ENCODE measurements at places on chromosomes 1 and 21.

- peak; percentile 70 for DNase-seq
These were observed 171.5 kb downstream of the RUNX1 start for GRCh38 chr21:34877485-34878128.

DNA sequence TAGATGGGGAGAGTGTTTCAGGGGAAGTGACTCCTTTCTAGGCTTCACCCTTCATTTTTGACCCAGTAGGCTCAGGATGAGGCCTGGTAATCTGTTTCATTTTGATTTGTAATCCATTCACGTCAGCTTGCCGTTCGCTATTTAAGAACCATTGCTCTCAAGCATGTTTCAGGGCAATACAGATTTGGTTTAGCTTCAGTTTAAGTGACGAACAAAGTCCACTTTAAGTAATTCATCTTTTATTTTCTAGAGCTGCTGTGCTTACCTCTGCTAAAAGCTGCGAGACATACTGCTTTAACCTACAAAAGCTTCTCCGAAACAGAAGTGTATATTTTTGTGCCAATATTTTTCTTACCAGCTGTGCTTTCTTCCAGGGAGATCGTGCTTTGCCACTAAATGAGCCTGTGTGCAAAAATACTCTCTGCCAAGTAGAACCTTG is 8.9 kb upstream of the FMO3 start:
- DNase-seq, result no peak

DNA sequence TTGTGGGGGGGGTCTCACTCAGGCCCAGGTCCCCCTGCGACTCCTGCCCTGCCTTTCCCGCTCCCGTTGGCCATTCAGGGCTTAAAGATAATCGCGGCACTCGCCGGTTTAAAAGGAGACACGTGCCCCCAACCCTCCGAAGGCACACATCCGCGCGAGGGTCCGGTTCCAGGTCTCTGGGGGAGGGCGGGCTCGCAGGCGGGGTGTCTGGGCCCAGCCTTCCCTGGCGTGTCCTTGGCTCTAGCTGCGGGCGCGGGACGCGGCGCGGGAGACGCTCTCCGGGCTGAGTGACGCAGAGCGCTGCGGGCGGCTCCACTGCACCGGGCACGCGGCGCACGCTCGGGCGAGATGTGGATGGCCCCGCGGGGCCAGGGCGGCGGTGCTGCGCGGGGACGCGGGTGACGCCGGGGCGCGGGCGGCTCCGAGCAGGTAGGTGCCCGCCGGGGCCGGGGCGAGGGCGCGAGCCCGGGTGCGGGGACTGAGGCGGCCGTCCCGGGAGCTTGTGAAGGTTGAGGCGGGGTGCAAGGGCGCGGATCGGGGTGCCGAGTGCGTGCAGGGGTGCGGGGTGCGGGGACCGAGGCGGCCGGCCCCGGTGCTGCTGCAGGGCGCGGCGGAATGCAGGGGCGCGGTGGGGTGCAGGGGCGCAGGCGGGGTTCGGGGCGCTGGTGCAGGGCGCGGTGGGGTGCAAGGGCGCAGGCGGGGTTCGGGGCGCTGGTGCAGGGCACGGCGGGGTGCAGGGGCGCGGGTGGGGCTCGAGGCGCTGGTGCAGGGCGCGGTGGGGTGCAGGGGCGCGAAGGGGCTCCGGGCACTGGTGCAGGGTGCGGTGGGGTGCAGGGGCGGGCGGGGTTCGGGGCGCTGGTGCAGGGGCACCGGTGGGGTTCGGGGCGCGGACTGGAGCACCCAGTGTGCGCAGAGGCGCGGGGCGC is 3.3 kb upstream of the TRPM2 start:
- no peak for DNase-seq

DNA sequence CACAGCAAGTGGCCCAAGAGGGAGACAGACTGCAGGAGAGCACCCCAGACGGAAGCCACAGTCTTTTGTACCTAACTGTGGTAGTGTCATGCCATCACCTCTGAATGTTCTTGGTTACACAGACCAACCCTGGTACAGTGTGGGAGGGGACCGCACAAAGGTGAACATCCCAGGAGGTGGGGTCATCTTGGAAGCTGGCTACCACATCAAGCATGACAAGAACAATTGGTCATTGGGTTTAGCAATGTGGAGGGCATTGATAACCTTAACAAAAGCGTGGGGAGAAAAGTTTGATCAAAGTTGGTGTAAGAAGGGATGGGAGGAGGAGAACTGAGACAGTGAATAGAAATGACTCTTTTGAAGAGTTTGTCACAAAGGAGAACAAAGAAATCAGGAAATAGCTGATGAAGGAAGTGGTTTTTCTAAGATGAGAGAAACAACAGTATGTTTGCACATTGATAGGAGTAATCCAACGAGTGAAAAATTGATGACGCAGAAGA is 87.1 kb upstream of the CACNA1E start:
- no peak for DNase-seq

GRCh38 chr1:45359882-45360513 is 19.8 kb upstream of the MUTYH start:
- peak; percentile 10 for DNase-seq

DNA sequence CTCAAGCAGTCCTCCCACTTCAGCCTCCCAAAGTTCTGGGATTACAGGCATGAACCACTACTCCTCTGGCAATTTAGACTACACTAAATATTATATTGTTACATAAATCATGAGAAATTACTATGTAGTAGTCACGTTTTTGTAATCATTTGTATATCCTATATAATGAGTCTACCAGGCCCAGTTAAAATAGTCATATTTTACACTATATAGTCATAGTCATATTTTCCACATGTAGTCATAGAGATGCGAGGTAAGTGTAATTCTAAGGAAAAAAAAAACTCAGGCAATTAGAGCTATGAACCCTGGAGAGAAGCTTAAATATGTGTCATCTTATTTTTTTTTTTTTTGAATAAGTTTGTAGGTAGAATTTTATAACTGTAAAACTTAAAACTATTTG is 90.0 kb downstream of the FNBP1L start:
- no peak for DNase-seq

- DNase-seq, result no peak
These were observed 22.3 kb upstream of the ZZZ3 start for GRCh38 chr1:77704736-77705135.

- no peak for DNase-seq
These were observed 84.7 kb upstream of the LYPLAL1 start for GRCh38 chr1:219088778-219089557.

DNA sequence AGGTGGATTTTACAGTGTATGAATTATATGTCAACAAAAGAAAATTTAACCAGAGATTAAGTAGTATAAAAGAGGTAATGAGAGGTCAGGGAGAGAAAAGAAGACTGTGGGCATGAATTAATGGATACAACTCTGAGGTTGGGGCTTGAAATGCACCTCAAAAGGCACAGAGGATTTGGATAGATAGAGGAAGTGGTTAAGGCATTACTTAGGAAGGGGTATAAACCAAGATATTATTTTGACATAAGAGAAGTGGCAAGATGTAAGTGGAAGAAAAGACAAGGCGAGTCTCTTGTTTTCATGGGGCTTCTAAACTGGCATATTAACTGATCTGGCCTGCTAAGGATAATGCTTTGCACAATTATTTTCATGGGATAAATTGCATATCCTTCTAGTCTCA is 34.1 kb downstream of the RAP1A start:
- no peak for DNase-seq

GRCh38 chr1:212410231-212410820 is 4.4 kb downstream of the PACC1 start:
- DNase-seq, result no peak

- no peak for DNase-seq
These were observed 625.9 kb upstream of the PKN2 start for GRCh38 chr1:88058205-88058604.

GRCh38 chr1:25461849-25462248 is 31.2 kb downstream of the MACO1 start:
- DNase-seq, result no peak

DNA sequence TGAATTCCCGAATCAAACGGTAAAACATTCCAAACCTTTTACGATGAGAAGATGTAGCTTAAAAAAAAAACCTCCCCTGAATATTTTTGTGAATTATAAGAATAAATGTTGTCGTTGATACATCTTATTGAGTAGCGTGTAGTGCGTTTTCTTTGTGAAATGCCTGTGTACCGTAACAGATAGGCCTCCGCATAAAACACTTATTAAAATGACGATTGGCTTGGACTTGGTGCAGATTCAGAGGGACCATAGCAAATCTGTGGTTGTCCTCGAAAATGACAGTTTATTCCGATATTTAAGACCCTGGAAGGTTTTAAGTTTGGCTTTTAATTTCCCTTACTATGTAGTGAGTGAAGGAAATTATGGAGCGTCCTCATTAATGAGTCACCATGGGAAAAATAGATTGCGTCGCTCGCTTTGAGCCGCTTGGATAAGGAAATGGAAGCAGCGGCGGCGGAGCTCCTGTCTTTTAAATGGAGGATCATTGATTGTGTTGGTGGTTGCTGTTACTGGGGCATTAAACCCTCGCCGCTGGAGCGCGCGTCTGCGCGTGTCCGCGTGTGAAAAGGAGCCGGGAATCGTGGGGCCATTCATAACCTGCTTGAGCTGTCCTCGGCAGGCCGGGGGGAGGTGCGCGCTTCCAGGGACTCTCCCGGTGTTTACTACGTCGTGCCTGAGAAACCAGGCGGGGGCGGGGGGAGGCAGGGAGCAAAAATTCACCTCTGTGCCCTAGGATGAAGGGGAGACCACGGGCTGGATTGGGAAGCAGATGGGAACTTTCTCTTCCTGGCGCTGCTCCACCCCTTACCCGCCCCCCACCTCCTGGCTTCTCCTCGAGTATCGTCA is 1.6 kb downstream of the SPEN start:
- peak; percentile 97 for DNase-seq

- no peak for DNase-seq
These were observed 437.4 kb downstream of the NUF2 start for GRCh38 chr1:163758977-163759670.

GRCh38 chr1:33031506-33031905 is 5.2 kb downstream of the AK2 start:
- DNase-seq, result no peak

DNA sequence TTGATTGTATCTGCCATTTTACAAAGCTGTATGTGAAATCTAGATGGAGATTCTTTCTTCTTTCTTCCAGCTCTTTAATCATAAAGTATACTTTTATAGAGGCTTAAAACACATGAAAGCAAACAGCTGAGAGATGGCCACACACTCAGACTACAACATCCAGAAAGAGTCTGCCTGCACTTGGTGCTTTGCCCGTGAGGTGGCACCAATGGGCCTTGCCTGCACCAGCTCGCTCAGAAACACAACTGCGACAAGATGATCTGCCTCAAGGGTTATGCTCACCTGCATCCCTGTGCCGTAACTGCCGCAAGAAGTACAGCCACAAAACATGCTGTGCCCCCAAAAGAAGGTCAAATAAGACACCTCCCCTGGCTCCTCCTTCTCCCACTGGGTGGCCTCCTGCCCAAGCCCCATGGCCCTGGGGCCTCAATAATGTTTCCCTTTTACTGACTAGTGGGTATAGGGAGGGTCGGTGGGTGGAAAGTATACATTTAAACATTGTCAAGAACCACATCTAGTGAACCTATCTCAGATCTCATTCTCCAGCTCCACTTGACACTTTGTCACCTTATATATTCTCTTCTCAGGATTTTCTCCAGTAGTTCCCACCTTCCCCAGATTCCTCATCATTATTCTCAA is 66.7 kb upstream of the ANGPTL3 start:
- peak; percentile 2 for DNase-seq

GRCh38 chr1:53166912-53167311 is 24.5 kb upstream of the SLC1A7 start:
- no peak for DNase-seq

DNA sequence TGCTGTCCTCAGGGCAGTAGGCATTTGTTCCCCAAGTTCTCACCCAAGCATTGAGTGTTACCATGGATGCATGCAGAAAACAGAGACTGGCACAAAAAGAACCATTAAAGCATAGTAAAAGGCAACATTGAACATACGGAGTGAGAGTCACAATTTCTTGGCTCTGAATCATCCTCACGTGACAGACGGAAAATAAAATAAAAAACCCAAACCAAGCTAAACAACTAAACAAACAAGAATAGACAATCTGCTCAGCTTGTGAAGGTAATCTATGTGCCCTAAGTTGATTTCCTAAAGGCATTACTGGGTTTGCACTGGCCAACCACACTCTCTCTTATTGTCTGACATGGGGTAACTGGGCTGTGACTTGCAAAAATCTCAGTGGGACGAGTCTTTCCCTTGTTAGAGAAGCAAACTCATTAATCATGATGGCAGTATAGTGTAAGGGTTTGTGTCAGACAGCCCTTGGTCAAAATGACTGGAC is 306.0 kb downstream of the ASTN1 start:
- no peak for DNase-seq

DNA sequence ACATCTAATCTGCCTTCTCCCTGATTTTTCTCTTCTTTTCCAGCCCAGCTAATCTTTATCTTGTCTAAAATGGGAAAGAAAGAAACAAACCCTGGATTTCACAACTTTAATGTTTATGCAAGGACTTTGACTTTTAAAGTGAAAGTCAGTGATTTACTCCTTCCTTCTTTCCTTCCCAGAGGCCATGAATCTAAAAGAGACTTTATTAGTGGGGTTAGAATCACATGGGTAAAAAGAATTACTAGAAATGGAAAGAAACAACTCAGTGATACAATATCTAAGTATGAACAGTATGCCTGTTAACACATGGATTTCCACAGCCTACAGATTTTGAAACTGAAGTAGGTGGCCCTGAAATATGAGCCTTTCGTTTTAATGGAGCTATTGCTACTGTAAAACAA is 59.8 kb upstream of the KCNK2 start:
- DNase-seq, result no peak

DNA sequence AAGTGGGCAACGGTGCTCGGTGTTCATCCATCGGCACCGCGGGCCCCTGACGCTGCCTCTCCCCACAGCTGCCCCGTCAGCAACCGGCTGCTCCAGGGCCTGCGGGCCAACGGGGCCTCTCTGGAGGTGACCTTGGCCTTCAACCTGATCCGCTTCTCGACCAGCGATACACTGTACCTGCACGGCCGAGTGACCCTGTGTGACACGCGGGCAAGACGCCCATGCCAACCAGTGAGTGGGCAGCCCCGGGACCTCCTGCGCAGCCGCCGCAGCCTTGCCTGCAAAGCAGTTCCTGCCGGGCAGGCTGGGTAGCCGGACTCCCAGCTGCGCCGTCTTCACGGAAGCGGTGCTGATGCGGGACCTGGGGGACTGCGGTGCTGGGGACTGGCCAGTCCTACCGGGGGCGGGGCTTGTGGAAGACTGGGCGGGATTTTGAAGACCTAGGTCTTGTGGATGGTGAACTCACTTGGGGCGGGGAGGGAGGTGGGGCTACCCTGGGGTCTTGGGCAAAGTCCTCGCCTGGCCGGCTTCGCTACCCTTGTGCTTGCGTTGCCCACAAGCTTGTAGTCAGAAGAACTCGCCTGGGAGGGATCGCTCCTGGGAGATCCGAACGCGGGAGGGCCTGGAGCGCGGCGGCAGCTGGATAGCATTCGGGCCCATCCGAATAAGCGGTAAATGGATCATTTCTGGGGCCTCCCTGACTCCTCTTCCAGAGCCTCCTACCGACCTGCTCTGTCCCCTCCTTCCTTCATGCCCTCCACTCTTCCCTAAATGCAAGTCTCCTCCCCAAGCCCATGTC is 8.8 kb upstream of the CEP85 start:
- no peak for DNase-seq
